ENCODE measurements at places on chromosomes 4 and X. TPM values are rescaled to one million over a fixed set of nuclear protein-coding genes. Genes with fewer than 3 reads are reported as not detected.

DNA sequence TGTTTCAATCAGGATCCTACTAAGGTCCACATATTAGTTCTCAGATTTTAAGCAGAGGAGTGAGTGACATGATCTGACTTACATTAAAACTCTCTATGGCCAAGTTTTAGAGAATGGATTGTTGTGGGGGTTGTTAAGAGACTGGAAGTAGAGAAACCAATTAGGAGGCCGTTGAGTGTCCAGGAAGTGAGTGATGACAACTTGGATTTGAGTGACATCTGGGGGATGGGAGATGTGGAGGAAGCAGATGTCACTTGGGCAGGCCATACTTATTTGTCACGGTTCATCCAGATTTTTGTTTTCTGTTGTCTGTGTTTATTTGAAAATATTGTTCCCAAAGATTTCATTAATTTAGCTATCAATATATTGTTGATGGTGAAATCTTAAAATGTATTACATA lies 28.3 kb downstream of the ADD1 start:
- DNase-seq, result no peak

- DNase-seq, result no peak
Observed at GRCh38 chr4:168741281-168742173, 244.7 kb downstream of the PALLD start.

DNA sequence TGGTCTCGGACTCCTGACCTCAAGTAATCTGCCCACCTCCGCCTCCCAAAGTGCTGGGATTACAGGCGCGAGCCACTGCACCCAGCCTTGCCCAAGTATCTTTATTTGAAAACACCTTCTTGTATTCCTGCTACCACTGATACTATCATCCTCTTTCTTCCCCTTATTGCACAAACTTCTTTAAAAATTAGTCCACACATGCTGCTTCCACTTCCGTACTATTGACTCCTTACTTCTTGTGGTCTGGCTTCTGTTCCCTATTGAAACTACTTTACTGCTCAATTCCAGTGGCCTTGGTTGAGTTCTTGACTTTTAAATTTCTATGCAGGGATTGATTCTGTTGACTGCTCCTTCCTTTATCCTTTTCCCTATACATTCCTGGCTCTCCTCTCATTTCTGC lies 38.8 kb downstream of the MTM1 start:
- no peak for DNase-seq

GRCh38 chr4:6390356-6390755 lies 82.1 kb downstream of the PPP2R2C start:
- DNase-seq, result no peak

DNA sequence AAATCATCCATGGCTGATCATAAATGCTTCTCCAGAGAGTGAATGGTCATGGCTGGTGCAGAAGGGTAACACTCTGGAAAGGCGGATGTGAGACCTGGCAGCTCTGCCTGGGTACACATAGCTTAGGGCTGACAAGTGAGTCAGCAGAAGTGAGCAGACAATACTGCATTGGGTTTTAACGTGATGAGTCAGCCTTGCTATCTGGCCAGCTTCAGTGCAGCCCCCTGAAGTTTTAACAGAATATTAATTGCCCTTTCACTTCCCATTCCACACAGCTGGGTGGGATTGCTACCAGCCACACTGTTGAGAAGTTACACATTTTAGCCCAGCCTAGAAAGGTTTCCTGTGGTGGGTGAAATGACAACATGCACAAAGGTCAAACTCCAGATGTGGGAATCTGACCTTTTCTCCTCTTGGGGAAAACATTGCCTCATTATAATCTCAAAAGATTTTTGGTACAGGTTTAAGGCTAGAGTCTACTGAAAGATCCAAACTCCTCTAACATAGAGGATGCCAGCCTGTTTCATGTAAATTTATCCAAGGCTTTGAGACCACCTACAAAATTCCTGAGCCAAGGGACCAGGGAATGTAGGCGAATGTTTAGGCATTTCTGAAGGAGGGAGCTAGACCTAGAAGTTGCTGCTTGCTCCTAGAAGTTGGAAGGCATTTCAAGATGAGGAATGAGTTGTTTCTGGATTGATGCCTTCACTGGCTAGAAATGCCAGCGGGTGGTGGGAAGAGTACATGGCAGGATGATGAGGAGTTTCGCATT lies 230.3 kb upstream of the PGRMC2 start:
- DNase-seq, result peak; percentile 96

DNA sequence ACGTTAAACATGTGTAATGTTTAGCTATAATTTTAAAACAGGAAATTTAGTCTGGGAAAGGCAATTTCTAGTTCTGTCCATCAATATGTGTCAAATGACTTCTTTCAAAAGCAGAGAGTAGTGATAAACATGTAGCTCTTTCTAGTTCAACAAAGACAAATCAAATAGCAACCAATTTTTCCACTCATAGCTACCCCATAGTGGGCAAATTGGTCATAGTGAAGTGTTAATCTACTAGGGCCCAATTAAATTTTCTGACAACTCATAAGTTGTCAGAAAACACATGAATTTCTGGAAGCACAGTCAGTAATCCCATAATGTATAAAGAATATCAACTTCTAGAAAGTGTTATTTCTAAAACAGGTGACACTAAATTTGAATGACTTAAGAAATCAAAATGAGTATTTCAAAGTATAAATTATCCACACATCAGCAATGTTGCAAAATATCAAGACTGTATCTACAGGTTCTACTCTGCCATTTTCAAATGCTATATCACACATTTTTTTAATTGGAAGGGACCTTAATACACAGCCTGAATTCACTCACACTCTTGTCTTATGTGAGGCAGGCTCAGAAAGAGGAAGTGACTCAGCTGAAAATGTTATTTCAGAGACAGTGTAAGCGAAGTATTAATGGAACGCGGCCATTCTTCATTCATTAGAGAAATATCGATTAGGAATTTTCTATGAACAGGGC lies 7.7 kb downstream of the OCIAD2 start:
- peak; percentile 36 for DNase-seq

GRCh38 chr4:101022151-101023024 lies 324.9 kb downstream of the PPP3CA start:
- DNase-seq, result no peak

GRCh38 chr4:25347473-25347872 lies 29.6 kb upstream of the ANAPC4 start:
- no peak for DNase-seq

- peak; percentile 55 for DNase-seq
Observed at GRCh38 chr4:145279122-145279960, 99.0 kb upstream of the OTUD4 start.

GRCh38 chr4:140617499-140618248 lies 48.9 kb upstream of the UCP1 start:
- DNase-seq, result no peak

DNA sequence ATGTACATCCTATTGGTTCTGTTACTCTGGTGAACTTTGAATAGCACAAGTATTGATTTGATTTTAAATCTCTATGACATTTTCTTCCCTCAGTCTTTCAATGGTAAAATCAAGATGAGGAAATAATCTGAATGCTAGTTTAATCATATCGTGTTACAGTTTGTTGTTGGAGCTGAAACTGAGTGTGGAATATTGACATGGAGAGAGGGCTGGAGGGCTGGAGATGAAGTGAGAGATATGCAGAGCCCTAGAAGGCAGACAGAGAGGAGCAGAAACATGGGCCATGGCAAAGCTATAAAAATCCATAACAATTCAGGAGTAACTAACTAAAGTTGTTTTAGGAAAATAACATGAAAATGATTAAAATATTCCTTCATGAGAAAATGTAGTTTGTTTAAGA lies 141.1 kb downstream of the BANK1 start:
- no peak for DNase-seq

- no peak for DNase-seq
Observed at GRCh38 chr4:602559-602942, 22.8 kb upstream of the PDE6B start.

GRCh38 chr4:10173037-10173753 lies 56.6 kb upstream of the WDR1 start:
- DNase-seq, result peak; percentile 41

DNA sequence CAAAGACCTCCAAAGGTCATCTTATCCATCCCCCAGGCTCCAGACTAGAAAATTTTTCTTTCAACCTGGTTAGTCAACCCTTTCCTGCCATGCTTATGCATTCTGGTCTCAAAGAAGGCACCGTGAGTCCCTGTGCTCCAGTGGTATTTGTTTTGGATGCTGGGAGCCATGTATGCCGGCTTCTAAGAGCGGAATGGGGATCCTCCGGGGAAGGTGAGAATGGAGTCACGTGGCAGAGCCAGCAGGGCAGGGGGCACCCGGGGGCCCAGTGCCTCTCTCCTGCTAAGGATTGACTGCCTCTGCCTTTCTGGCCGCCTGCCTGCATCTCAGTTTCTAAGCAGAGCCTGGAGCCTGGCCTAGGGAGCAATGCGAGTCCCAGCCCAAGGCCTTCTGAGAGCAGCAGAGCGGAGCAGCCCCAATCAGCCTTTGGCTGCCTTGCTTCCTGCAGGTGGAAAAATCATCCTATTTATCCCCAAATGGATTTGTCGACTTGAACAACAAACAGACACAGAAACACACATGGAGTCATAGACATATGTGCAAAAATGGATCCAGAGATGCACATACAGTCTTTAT lies 141.0 kb downstream of the PJA1 start:
- no peak for DNase-seq

- peak; percentile 8 for DNase-seq
Observed at GRCh38 chr4:108030332-108030731, 40.6 kb downstream of the HADH start.

DNA sequence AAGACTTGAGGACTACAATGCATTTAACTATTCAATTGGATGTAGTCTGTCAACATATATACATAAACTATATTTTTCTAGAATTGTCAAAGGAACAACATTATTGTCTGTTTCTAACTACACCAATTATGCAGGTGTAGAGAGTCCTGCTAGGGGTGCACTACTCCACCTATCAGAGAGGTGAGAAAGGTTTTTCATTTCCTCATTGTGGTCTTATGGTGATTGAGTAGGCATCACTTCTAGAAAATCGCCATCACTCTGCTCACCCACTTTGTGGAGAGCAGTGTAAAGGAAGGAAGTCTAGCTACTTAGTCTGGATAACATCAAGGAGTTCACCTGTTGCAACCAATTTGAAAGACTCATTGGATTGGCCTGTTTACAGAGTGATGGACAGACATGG lies 4.4 kb upstream of the ADH1C start:
- no peak for DNase-seq

- DNase-seq, result no peak
Observed at GRCh38 chr4:99414401-99414800, 20.7 kb downstream of the ADH7 start.

GRCh38 chr4:21102667-21103066 lies 402.4 kb downstream of the PACRGL start:
- no peak for DNase-seq

GRCh38 chrX:119647552-119648420 lies 41.6 kb upstream of the NKRF start:
- no peak for DNase-seq

- no peak for DNase-seq
Observed at GRCh38 chrX:152637649-152638442, at the start of gene GABRQ. Gene GABRQ (plus strand): TSS chrX:152637895. CDS start chrX:152638203, 308 bp downstream.

DNA sequence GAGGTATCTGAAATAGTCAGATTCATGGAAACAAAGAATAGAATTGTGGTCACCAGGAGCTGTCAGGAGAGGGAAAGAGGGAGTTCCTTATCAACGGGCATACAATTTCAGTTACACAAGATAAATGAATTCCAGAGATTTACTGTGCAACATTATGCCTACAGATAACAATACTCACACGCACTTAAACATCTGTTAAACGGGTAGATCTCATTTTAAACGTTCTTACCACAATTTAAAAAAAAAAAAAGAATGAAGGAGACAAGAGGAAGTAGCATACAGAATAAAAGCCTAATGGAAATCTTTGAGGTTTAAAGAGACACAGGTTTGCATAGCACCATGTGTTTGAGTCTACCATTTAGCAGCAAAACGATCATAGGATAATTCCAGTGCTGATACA lies 298.0 kb downstream of the DKK2 start:
- DNase-seq, result no peak

GRCh38 chr4:184329659-184330400 lies 112.2 kb upstream of the ENPP6 start:
- no peak for DNase-seq

DNA sequence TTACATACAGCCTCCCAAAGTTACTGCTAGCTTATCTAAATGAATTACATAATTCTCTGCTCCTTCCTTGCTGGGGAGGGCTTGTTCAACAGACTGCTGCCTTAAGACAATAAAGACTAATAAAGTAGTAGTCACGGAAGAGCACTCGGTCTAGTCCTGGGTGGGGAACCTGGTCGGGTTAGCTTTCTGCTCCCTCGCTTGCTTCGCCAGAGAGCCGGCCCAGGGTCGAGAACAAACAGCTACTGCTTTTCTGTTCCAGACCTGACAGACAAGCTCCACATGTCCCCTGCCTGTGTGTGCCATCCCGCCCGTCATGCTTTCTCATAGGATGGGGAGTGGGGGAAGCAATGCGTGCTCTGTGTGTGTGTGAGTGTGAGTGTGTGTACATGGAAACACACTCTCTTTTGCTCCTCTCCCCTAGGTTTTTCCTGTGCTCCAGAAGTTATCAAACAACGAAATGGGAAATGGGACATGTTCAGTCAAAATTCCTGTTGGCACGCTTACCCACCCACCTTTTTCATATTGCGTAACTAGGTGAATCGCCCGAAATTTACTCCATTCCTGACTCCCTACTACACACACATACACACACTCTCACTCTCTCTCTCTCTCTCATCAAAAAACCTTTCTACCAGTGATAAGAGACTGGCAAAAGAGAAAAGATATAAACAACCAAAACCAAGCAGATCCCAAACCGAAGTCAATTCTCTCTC lies 1.3 kb downstream of the NPY1R start:
- no peak for DNase-seq

DNA sequence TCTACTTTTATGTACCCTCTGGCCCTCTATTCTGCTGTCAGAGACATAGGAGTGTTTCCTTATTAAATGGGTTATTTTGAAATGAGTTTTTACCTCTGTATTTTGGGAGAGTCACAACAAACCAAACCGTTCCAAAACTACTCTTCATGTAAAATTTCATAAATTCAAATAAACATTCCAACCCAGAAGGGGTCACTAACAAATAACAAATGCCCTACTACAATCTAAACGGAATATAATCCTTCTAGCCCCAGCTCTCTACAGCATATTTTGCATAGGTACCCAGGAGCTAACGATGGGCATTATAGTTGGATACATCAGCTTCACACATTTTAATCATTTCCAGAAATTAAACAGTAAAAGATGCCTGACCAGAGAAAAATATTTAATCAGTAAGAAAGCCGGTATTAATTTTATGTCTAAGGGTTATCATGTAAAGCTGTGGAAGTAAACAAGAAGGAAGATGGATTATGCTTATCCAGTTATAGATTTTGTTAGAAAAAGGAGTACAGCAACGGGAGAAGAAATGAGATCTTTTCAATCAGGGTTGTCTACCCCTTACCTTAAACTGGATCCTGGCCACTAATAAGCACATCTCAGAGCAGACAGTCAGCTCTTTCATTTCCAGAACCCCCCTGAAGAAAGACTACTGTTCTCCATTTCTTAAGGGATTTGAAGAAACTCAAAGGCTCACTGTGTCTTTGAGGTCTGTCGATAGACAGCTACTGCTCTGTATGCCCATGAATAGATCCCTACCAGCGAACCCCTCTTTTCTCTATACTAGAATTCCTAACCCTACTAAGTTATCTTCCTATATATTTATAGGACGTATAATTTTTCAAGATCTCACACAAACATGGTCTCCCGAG lies 1.2 kb downstream of the UGDH start:
- peak; percentile 9 for DNase-seq

The SORCS2 gene
- 0.78 TPM for total RNA-seq

The FGF13 gene
- total RNA-seq, result not detected

The USP17L11 gene
- total RNA-seq, result not detected

The KLKB1 gene
- total RNA-seq, result not detected

The VMA21 gene
- 142 TPM for total RNA-seq

The MAGEA6 gene
- total RNA-seq, result 78.3 TPM

The TEX13C gene
- 0.28 TPM for total RNA-seq

The TMEM150C gene
- total RNA-seq, result 2.5 TPM

The MAGEA8 gene
- total RNA-seq, result not detected

The FAT4 gene
- total RNA-seq, result 3.2 TPM
